ENCODE measurements at places on chromosomes 1 and 21.
A peak's percentile ranks its signal among the peaks of the same experiment; 100 is the strongest.

DNA sequence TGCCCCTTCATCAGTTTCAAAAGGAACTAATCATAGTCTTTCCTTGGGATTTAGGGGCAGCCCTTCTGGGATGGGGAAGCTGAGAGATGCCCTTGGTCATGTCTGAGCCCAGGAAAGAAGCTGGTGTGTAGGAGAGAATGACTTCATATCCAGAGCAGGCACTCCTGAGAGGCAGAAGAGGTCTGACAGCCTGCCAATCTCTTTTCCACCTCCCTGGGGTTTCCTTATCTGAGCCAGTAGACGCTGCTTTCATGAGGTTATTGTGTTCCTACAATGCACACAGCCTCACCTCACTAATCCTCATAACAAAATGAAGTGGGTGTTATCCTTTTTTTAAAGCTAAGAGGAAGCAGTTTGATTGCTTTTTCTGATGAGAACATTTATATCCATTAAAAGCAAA, 14.1 kb downstream of the ROR1 start:
- DNase-seq = no peak

- DNase-seq = no peak
These were observed 5.0 kb downstream of the STX12 start for GRCh38 chr1:27778056-27778455.

- DNase-seq = no peak
These were observed 161.9 kb downstream of the FOXD2 start for GRCh38 chr1:47599777-47600176.

- DNase-seq = peak; percentile 54
These were observed 231.5 kb downstream of the KCNT2 start for GRCh38 chr1:196376630-196377328.

DNA sequence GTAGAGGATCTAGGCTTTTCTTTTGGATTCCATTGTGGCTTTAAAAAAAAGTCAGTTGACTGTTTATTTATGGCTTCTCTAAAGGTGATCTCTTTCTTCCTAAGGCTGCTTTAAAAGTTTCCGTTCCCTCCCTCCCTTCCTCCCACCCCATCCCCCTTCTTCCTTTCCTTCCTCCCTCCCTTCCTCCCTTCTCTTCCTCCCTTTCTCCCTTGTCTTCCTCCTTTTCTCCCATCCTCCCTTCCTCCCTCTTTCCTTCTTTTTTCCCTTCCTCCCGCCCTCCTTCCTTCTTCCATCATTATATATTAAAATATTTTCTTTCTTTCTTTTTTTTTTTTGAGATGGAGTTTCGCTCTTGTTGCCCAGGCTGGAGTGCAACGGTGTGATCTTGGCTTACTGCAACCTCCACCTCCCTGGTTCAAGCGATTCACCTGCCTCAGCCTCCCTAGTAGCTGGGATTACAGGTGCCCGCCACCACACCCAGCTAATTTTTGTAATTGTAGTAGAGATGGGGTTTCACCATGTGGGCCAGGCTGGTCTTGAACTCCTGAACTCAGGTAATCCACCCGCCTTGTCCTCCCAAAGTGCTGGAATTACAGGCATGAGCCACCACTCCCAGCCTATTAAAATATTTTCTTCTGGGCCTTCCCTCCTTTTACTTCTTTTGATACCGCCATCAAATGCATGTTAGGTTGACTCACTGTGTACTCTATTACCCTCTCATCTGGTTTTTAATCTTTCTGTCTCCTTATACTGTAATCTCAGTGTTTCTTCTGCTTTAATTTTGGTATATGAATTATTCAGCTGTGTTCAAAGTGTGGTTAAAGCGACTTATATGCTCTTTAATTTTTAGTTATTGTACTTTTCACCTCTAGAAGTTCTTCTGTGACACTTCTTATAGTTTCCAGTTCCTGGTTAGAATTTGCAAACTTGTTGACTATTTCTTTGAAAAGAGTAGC, 59.2 kb upstream of the ATP5PO start:
- no peak for DNase-seq

DNA sequence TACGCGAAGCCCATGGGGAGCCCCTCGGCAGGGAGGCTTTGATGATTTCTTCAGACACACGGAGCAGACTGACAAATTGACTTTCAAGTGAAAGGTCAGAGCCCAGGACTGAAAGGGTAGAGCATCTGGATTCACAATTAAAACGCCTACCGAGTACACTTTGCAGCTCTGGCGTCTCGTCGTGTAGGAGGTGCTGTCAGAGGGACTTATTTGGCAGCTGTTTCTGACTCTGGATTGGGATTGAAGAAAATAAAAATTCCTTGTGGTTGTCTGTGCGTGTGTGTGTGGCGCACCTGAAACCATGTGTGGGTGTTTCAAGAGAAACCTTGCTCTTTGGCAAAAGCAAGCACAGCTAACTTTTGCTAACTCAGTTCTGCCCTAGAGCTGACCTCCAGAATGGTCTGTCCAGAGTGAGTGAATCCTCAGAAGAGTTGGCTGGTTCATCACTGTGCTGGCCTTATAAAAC, 348.7 kb downstream of the HLX start:
- DNase-seq = no peak

GRCh38 chr1:109619576-109620400, at the start of the genes AMPD2 and GNAT2:
TSS of gene AMPD2 (plus strand) at chr1:109619837. CDS start at chr1:109621176, 1,339 bp downstream.
TSS of gene GNAT2 (minus strand) at chr1:109619616. CDS start at chr1:109612870, 6,746 bp downstream.
- DNase-seq = peak; percentile 96

DNA sequence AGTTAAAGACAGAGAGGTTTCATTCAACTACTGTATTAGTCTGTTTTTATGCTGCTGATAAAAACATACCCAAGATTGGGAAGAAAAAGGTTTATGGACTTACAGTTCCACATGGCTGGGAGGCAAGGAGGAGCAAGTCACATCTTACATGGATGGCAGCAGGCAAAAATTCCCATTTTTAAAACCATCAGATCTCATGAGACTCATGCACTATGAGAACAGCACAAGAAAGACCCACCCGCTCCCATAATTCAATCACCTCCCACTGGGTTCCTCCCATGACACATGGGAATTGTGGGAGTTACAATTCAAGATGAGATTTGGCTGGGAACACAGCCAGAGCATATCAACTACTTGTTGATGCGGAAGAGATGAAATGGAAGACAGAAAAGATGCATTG, 9.2 kb downstream of the GPR161 start:
- no peak for DNase-seq

GRCh38 chr21:43866659-43867331, 1.8 kb downstream of the AGPAT3 start:
- no peak for DNase-seq

GRCh38 chr1:248576260-248576980, 1.9 kb upstream of the OR2T34 start:
- DNase-seq = peak; percentile 65
